Natural killer cell (primary cell): ENCODE measurements at places on chromosomes 3 and 15. TPM values are rescaled to one million over a fixed set of nuclear protein-coding genes. Genes with fewer than 3 reads are reported as not detected.

GRCh38 chr3:56732109-56732508 is 49.0 kb upstream of the TASOR start:
- H3K27ac ChIP-seq = peak overlapping the region; percentile 66
- H3K4me1 ChIP-seq = peaks cover 33% of the 10 kb centered on the region

- peaks cover 50% of the 10 kb centered on the region for H3K4me1 ChIP-seq
- H3K27ac ChIP-seq = peak overlapping the region; percentile 88
- peaks cover 4% of the 10 kb centered on the region for H3K36me3 ChIP-seq
- peak overlapping the region; percentile 6 for H3K4me3 ChIP-seq
Measured at GRCh38 chr15:55267401-55268175, 22.0 kb downstream of the RAB27A start.

- peaks cover 25% of the 10 kb centered on the region for H3K4me1 ChIP-seq
- H3K36me3 ChIP-seq = peaks cover 12% of the 10 kb centered on the region
Measured at GRCh38 chr15:66294157-66294931, 976 bp downstream of the DIS3L start.

SST gene
- not detected for total RNA-seq

GRCh38 chr15:67826717-67827561 is 1.6 kb downstream of the SKOR1 start:
- H3K36me3 ChIP-seq = no peaks in the 10 kb centered on the region
- H3K4me1 ChIP-seq = peaks cover 41% of the 10 kb centered on the region
- H3K4me3 ChIP-seq = no peak overlapping the region
- no peak overlapping the region for H3K27ac ChIP-seq
- no peak for DNase-seq

GRCh38 chr15:52232327-52232726 is 41.1 kb upstream of the GNB5 start:
- DNase-seq = no peak
- peak overlapping the region; percentile 64 for H3K27ac ChIP-seq
- no peaks in the 10 kb centered on the region for H3K36me3 ChIP-seq
- H3K4me1 ChIP-seq = peaks cover 29% of the 10 kb centered on the region

GRCh38 chr15:70486451-70487386 is 276.6 kb downstream of the UACA start:
- peaks cover 54% of the 10 kb centered on the region for H3K4me1 ChIP-seq
- H3K27ac ChIP-seq = peak overlapping the region; percentile 37

GRCh38 chr3:114645392-114645791 is 351.6 kb downstream of the TIGIT start:
- H3K36me3 ChIP-seq = no peaks in the 10 kb centered on the region
- H3K4me1 ChIP-seq = no peaks in the 10 kb centered on the region
- H3K27ac ChIP-seq = no peak overlapping the region
- no peak overlapping the region for H3K4me3 ChIP-seq
- no peaks in the 10 kb centered on the region for H3K27me3 ChIP-seq

GRCh38 chr15:47405365-47406162 is 311.7 kb upstream of the SEMA6D start:
- no peaks in the 10 kb centered on the region for H3K27me3 ChIP-seq
- no peaks in the 10 kb centered on the region for H3K4me1 ChIP-seq
- DNase-seq = no peak
- no peak overlapping the region for H3K4me3 ChIP-seq
- H3K27ac ChIP-seq = no peak overlapping the region

DNA sequence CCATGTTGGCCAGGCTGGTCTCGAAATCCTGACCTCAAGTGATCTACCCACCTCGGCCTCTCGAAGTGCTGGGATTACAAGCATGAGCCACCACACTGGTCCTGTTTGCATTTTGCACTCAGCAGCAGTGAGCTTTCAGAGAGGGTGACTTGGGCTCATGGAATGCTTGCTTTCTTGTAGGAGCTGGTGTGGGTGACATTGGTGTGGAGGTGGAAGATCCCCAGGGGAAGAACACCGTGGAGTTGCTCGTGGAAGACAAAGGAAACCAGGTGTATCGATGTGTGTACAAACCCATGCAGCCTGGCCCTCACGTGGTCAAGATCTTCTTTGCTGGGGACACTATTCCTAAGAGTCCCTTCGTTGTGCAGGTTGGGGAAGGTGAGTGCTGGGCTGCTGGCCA is 90.3 kb downstream of the FLNB start:
- H3K36me3 ChIP-seq = peaks cover 24% of the 10 kb centered on the region
- no peaks in the 10 kb centered on the region for H3K27me3 ChIP-seq
- H3K27ac ChIP-seq = no peak overlapping the region
- no peak for DNase-seq
- no peaks in the 10 kb centered on the region for H3K4me1 ChIP-seq

GRCh38 chr3:197366301-197367044 is 68.1 kb upstream of the DLG1 start:
- DNase-seq = no peak
- H3K4me1 ChIP-seq = no peaks in the 10 kb centered on the region
- H3K27me3 ChIP-seq = no peaks in the 10 kb centered on the region
- no peaks in the 10 kb centered on the region for H3K36me3 ChIP-seq

GOLGA8R gene
- total RNA-seq = 42.7 TPM

DNA sequence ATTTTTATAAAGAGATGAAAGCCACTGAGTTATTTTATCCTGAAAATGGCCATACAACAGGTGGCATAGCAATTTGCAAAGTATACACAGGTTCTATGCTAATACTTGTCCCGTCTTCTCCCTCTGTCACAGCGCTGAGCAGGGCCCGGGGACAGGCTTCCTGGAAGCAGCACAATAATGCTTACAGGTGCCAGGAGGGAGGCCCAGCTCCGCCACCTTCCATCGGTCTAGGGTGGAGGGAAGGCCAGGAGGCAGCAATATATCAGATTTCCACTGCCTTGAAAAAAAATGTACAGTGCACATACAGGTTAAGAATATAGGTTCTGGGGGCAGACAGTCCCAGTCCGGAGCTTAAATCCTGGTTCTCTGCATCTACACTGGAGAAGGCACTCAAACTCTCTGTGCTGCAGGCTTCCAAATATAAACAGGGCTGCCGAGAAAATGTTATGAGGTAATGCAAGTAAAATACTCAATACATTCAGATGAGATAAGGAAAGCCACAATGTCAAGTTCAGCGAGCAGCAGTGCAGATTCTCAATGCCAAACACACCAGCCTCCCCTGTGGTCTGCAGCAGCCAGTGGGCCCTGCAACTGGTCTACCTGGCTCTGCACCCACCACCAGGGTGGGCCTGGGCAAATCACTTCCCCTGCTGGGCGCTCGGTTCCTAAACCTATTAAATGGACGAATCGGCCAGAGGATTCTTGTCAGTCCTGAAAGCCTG is 189.6 kb downstream of the XXYLT1 start:
- no peaks in the 10 kb centered on the region for H3K27me3 ChIP-seq
- H3K4me3 ChIP-seq = no peak overlapping the region
- no peak for DNase-seq
- no peaks in the 10 kb centered on the region for H3K36me3 ChIP-seq
- H3K4me1 ChIP-seq = peaks cover 1% of the 10 kb centered on the region
